ENCODE measurements at places on chromosomes 6 and 20. TPM values are rescaled to one million over a fixed set of nuclear protein-coding genes. Genes with fewer than 3 reads are reported as not detected.

GRCh38 chr20:32462900-32463641 lies 104.9 kb downstream of the ASXL1 start:
- H3K27ac ChIP-seq: no peak overlapping the region
- no peak overlapping the region for H3K4me3 ChIP-seq
- peaks cover 20% of the 10 kb centered on the region for H3K4me1 ChIP-seq
- H3K27me3 ChIP-seq: no peaks in the 10 kb centered on the region
- no peak for DNase-seq
- H3K36me3 ChIP-seq: no peaks in the 10 kb centered on the region

- no peak overlapping the region for H3K27ac ChIP-seq
- no peaks in the 10 kb centered on the region for H3K4me1 ChIP-seq
- no peaks in the 10 kb centered on the region for H3K36me3 ChIP-seq
- DNase-seq: no peak
Measured at GRCh38 chr6:19399406-19399805, 437.8 kb upstream of the ID4 start.

DNA sequence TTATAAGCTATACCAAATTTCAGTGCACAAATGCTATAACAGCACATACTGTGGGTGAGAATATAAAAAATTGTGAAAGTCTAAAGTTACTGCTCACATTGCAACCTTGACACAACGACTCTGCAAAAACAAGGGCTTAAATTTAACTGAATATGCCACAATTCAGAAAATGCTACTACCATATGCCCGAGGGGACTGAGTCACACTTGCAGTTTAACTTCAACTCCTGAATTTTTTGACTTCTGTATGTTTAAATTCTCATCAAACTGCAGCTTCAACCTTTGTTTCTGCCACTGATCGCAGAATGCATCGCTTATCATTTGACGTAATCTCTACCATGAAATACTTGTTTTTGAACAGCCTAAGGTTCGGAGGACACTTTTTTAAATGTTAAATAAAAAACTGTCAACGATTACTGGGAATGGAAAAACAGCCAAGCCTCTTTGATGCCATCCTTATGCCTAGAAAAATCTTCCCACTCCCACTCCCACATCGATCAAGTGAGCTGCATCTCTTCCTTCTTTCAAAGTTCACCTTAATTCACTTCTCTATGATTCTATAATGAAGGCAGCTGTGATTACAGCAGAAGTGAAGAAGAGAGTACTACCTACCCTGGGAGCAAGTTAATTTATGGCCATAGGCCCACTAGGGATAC lies 136.5 kb downstream of the ATXN1 start:
- no peaks in the 10 kb centered on the region for H3K27me3 ChIP-seq
- H3K4me1 ChIP-seq: no peaks in the 10 kb centered on the region
- no peaks in the 10 kb centered on the region for H3K36me3 ChIP-seq

DNA sequence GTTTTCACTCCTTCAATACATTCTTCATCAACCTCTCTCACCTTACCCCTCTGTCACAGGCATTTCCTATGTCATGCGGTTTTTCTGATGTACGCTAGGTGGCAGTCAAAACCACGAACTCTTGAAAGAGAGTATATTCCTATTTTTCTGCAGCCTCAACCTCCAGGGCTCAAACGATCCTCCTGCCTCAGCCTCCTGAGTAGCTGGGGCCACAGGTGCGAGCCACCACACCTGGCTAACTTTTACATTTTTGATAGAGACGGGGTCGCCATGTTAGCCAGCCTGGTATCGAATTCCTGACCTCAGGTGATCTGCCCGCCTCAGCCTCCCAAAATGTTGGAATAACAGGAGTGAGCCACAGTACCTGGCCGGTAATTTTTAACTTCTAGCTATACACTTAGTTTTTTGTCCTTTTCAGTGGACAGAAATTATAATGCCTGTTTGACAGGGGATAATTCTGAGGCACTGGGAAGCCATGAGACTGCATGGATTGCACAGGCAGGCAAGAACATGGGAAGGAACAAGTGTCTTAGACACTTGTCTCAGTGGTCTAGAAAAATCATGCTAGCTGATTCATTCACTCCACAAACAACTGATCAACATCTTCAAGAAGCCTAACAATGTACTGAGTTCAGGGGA lies 22.5 kb upstream of the HFE start:
- no peaks in the 10 kb centered on the region for H3K27me3 ChIP-seq

- H3K36me3 ChIP-seq: no peaks in the 10 kb centered on the region
- DNase-seq: no peak
- no peaks in the 10 kb centered on the region for H3K27me3 ChIP-seq
- no peak overlapping the region for H3K27ac ChIP-seq
- no peak overlapping the region for H3K4me3 ChIP-seq
Measured at GRCh38 chr6:131982740-131983259, 31.6 kb upstream of the CCN2 start.

DNA sequence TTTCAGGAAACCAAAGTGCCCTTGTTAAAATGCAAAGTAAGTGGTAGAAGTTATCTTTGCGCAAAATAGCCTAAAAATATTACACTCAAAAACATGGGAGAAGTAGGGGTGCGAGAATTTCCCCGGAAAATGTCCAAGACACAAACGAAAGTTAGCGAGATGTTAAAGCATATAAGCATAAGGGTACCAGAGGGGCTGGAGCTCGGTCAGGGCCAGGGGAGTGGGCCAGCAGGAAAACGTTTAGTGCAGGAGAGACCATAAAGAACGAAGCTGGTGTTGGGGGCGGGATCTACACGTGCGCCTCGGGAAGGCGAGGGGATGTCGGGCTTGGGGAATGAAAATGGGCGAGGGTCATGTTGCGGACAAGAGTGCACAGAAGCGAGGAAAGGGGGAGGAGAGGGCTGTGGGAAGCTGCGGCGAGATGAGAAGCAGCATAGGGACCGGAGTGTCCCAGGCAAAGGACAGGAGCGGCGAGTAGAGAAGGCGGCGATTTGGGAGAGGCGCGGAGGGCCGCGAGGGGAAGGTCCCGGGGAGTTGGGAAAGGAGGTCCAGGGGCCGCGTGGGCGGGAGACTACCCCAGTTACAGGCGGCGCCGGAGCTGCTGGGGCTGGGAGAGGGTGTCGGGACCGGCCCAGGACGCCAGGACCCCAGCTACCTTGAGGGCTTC lies 600 bp downstream of the XPO5 start:
- no peaks in the 10 kb centered on the region for H3K27me3 ChIP-seq
- H3K27ac ChIP-seq: peak overlapping the region; percentile 66
- H3K36me3 ChIP-seq: peaks cover 21% of the 10 kb centered on the region

The IL17A gene
- not detected for total RNA-seq

- no peaks in the 10 kb centered on the region for H3K27me3 ChIP-seq
- no peaks in the 10 kb centered on the region for H3K4me1 ChIP-seq
- DNase-seq: no peak
- no peak overlapping the region for H3K4me3 ChIP-seq
Measured at GRCh38 chr6:112243861-112244827, 10.2 kb downstream of the LAMA4 start.

DNA sequence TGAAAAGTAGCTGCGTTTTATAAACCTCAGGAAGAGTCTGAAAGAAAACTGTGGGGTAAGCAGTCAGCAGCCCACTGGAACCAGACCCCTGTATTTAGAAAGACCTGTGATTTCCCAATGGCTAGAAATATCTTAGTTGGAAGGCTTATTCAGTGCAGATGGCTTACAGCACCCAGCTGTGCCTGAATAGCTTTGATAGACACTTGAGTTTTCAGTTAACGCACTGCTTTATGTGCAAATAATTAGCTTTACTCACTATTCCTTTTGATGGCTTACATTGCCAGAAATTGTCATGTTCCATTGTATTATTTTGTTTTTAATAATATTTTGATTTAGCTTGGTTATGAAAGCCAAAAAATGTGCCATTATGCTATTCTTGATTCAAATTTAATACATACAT lies 465.3 kb upstream of the SYNCRIP start:
- H3K4me1 ChIP-seq: no peaks in the 10 kb centered on the region
- no peaks in the 10 kb centered on the region for H3K36me3 ChIP-seq
- H3K4me3 ChIP-seq: no peak overlapping the region
- DNase-seq: no peak
- H3K27me3 ChIP-seq: no peaks in the 10 kb centered on the region

- H3K4me1 ChIP-seq: no peaks in the 10 kb centered on the region
- no peaks in the 10 kb centered on the region for H3K36me3 ChIP-seq
- H3K27me3 ChIP-seq: no peaks in the 10 kb centered on the region
- H3K27ac ChIP-seq: no peak overlapping the region
- DNase-seq: no peak
Measured at GRCh38 chr20:8170921-8171320, 38.9 kb downstream of the PLCB1 start.

GRCh38 chr6:129632172-129632613 lies 77.8 kb downstream of the ARHGAP18 start:
- no peaks in the 10 kb centered on the region for H3K4me1 ChIP-seq
- no peak for DNase-seq
- H3K4me3 ChIP-seq: no peak overlapping the region
- H3K27ac ChIP-seq: no peak overlapping the region
- no peaks in the 10 kb centered on the region for H3K27me3 ChIP-seq
- no peaks in the 10 kb centered on the region for H3K36me3 ChIP-seq

DNA sequence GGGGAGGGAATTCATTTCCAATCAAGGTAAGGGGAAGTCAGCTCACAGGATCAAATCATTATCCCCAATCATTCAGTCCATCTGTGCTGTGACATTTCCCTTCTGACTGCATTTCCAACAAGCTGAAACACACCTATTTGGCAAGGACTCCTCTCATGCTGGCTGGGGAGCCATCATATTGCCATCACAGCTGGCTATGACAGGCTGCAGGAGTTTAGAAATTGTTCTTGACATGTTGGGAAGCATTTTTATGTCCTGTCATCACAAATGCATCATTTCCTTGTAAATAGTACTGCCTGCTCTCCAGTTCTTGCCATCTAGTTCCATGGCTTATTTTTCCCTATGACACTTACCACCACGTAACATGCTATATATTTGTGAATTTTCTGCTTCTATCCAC lies 113.9 kb upstream of the TMEM170B start:
- no peak overlapping the region for H3K4me3 ChIP-seq
- no peak overlapping the region for H3K27ac ChIP-seq
- DNase-seq: no peak
- peaks cover 22% of the 10 kb centered on the region for H3K4me1 ChIP-seq

All from neural progenitor cell (in vitro differentiated cells).